ENCODE measurements at places on chromosomes 2 and 18. TPM values are rescaled to one million over a fixed set of nuclear protein-coding genes. Genes with fewer than 3 reads are reported as not detected.

Gene ASB18
- total RNA-seq: not detected

GRCh38 chr2:85061896-85062295 lies 71.3 kb upstream of the TCF7L1 start:
- peaks cover 35% of the 10 kb centered on the region for H3K4me1 ChIP-seq
- no peak overlapping the region for H3K27ac ChIP-seq
- peaks cover 22% of the 10 kb centered on the region for H3K27me3 ChIP-seq
- peaks cover 4% of the 10 kb centered on the region for H3K36me3 ChIP-seq

GRCh38 chr2:38578832-38579231 lies 23.9 kb downstream of the HNRNPLL start:
- no peak overlapping the region for H3K4me3 ChIP-seq
- H3K27ac ChIP-seq: no peak overlapping the region
- peaks cover 35% of the 10 kb centered on the region for H3K36me3 ChIP-seq
- DNase-seq: no peak
- H3K4me1 ChIP-seq: peaks cover 14% of the 10 kb centered on the region

DNA sequence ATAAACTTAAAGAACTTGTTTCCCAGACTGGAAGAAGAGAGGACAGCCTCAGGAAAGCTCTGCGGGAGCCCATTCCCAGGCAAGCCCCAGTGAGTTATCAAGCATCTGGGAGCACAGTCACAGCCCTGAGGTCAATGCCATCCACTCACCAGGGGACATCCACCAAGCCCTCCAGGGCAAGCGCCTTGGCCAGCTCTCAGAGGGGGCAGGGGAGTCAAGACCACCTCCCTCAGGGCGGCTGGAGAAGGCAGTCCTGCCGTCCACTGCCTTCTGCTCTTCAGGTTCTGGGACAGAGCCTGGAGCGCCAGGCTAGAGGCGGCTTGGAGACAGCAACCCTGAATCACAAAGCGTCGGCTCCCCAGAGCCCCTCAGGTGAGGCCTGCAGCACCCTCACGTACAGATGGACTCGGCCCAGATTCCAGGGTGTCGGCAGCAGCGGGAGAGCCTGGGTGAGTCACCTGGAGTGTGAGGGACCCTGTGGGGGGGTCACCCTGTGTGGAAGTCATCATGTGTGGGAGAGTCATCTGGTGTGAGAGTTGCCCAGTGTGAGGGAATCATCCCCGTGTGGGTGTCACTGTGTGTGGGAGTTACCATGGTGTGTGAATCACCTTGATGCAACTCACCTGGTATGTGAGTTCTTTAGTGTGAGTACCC lies 100.9 kb upstream of the TEX51 start:
- peak; percentile 80 for DNase-seq
- H3K27me3 ChIP-seq: peaks cover 19% of the 10 kb centered on the region
- H3K36me3 ChIP-seq: no peaks in the 10 kb centered on the region
- no peak overlapping the region for H3K4me3 ChIP-seq

GRCh38 chr2:67858886-67859285 lies 203.9 kb downstream of the C1D start:
- no peak for DNase-seq
- no peaks in the 10 kb centered on the region for H3K27me3 ChIP-seq
- no peak overlapping the region for H3K27ac ChIP-seq
- H3K36me3 ChIP-seq: no peaks in the 10 kb centered on the region

Gene LIMS3
- total RNA-seq: 3.1 TPM

DNA sequence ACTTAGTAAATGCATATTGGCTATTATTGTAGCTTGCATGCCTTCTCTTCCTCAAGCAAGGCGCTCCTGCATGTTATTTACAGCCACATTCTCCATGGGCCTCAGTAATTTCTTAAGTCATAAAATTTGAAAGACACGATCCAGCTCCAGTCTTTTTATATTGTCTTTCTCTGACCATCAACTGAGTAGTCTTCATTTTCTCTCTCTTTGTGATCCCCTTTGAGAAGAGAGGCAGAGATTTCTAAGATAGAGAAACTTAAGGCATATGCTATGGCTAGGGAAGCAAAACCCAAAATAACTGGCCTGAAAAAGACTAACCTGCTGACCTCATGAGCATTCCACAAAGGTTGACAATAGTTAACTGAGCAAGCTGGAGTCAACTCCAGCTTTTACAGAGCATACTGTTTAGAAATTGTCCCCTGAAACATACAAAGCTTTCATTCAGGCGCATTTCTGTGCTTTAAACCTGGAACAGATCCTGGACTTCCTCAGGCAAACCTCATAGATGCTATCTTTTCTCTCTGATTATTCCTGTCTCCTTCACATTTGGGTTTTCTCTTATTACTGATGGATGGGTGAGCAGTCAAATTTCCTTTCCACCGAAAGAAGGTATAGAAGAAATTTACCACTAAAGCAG lies 4.6 kb downstream of the DPP4 start:
- H3K27ac ChIP-seq: no peak overlapping the region
- peaks cover 17% of the 10 kb centered on the region for H3K27me3 ChIP-seq
- no peak for DNase-seq
- H3K36me3 ChIP-seq: no peaks in the 10 kb centered on the region
- H3K4me3 ChIP-seq: no peak overlapping the region

GRCh38 chr2:64122358-64122757 lies 21.9 kb downstream of the PELI1 start:
- peaks cover 6% of the 10 kb centered on the region for H3K4me1 ChIP-seq
- no peak overlapping the region for H3K4me3 ChIP-seq
- no peak for DNase-seq
- no peak overlapping the region for H3K27ac ChIP-seq
- H3K27me3 ChIP-seq: no peaks in the 10 kb centered on the region

- H3K36me3 ChIP-seq: no peaks in the 10 kb centered on the region
- H3K4me1 ChIP-seq: no peaks in the 10 kb centered on the region
- peaks cover 30% of the 10 kb centered on the region for H3K27me3 ChIP-seq
- no peak overlapping the region for H3K27ac ChIP-seq
- no peak overlapping the region for H3K4me3 ChIP-seq
Observed at GRCh38 chr2:67633212-67633856, 236.2 kb downstream of the ETAA1 start.

DNA sequence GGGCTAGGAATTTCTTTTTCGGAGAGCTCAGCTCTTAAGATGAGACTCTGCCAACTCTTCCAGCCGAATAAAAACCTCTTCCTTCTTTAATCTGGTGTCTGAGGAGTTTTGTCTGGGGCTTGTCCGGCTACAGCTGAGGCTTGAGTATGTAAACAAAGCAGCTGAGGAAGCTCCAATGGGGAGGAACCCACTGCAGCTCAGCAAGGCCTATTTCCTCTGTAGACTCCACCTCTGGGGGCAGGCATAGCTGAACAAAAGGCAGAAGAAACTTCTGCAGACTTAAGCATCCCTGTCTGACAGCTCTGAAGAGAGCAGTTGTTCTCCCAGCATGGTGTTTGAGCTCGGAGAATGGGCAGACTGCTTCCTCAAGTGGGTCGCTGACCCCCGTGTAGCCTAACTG lies 838.7 kb downstream of the CCDC85A start:
- H3K4me3 ChIP-seq: no peak overlapping the region
- no peak overlapping the region for H3K27ac ChIP-seq
- H3K27me3 ChIP-seq: no peaks in the 10 kb centered on the region
- DNase-seq: no peak

DNA sequence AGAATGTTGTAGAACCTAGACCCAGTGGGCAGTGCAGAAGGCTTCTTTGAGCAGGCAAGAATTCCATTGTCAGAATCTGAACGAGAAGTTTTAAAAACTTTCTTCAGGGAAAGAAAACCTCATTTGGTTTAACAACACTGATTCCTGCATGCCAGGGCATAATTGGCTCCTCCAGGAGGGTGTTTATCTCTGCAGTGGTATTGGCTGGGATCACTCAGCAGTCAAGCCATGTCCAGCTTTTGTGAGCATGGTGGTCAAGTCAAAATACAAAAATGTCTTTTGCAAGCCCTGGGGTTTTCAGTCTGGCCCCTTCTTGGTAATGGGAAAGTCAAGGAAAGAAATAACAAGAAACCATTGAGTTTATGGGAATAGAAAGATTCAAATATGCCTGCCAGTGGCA lies 28.3 kb downstream of the FHOD3 start:
- no peaks in the 10 kb centered on the region for H3K36me3 ChIP-seq
- H3K27ac ChIP-seq: no peak overlapping the region
- no peak overlapping the region for H3K4me3 ChIP-seq
- H3K27me3 ChIP-seq: peaks cover 12% of the 10 kb centered on the region
- no peaks in the 10 kb centered on the region for H3K4me1 ChIP-seq

Gene FTCDNL1
- 0.76 TPM for total RNA-seq

DNA sequence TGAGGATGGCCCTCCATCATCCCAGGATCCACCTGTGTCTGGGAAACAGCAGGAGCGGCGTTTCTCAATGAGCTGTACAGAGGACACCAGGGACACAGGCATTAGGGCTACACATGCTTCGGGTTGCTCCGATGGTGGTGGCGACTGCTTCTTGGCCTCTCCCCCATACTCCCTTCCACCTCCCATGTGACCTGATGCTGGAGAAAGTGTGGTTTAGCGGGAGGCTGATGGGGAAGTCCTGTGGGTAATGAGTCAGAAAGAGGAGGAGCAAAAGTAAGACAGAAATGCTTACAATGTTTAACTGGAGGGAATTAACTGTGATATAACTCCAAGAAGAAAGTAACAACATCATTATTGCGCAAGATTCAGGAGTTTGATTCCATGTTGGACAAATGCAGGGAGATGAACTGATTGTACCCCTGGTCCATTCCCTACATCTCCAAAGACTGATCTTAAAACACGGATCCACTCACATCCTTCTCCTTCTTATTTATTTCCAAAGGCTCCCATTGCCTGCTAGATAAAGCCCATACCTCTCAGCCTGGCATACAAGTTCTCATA lies 186.6 kb downstream of the NRP2 start:
- no peak for DNase-seq
- peaks cover 21% of the 10 kb centered on the region for H3K4me1 ChIP-seq
- H3K36me3 ChIP-seq: no peaks in the 10 kb centered on the region

Gene SLC25A12
- 18.7 TPM for total RNA-seq

Gene LIMS2
- 51.0 TPM for total RNA-seq

Gene GTF2A1L
- total RNA-seq: 1.9 TPM

Gene SCN9A
- total RNA-seq: 6.8 TPM

DNA sequence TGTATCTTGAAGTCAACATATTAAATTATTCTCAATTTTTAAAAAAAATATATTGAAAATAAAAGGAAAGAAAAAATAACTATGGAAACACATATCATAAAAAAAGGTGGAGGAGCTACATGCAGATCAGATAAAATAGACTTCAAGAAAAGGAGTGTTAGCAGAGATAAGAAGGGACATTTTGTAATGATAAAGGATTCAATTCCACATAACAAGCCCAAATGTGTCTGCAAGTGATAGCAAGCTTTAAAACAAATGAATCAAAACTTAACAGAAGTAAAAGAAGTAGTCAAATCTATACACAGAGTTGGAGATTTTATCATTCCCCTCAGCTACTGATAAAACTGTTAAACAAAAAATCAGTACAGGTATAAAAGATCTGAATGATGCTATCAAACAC lies 74.9 kb downstream of the TTC32 start:
- DNase-seq: no peak
- peaks cover 6% of the 10 kb centered on the region for H3K4me1 ChIP-seq
- no peak overlapping the region for H3K27ac ChIP-seq
- H3K4me3 ChIP-seq: no peak overlapping the region
- H3K27me3 ChIP-seq: peaks cover 15% of the 10 kb centered on the region

GRCh38 chr2:75894170-75894569 lies 183.5 kb upstream of the GCFC2 start:
- peaks cover 10% of the 10 kb centered on the region for H3K27me3 ChIP-seq
- no peak overlapping the region for H3K27ac ChIP-seq
- no peak for DNase-seq
- H3K4me3 ChIP-seq: no peak overlapping the region
- H3K36me3 ChIP-seq: no peaks in the 10 kb centered on the region

DNA sequence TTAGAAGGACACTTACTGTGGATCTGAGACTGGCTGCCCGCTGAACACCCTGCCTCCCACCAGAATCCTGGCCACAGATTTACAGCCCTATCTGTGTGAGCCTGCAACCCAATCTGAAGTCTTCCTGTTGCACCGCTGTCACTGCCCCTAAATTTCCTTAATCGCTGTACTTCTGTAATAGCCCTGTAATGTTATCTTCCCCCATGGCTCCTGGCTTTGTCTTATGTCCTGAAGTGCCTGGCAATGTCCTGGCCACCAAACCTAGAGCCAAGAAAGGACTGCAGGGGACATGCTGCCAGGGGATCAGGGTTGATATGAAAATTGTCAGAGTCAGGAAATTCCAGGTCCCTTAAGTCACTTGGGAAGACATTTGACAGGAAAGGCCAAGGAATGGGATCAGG lies 52.7 kb downstream of the FHOD3 start:
- H3K4me3 ChIP-seq: no peak overlapping the region
- H3K27ac ChIP-seq: peak overlapping the region; percentile 9
- no peak for DNase-seq
- peaks cover 3% of the 10 kb centered on the region for H3K27me3 ChIP-seq

Gene TGFBRAP1
- total RNA-seq: 21.2 TPM

DNA sequence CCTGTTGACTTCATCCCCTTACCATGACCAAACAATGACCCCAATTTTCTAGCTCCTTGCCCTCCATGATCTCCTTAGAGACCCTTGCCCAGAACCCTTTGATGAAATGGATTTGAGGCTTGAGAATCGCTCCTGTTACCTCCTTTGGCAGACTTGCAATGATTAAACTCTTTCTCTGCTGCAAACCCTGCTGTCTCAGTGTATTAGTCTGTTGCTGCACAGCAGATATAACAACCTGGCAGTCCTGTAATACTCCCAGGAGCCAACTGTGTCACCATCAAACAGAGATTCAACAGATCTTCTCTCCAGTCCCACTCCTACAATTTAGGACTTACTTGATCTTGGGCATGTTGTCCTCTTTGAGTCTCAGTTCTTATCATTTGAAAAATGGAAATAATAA lies 242.9 kb downstream of the HRH4 start:
- peaks cover 27% of the 10 kb centered on the region for H3K27me3 ChIP-seq
- no peaks in the 10 kb centered on the region for H3K36me3 ChIP-seq
- no peak for DNase-seq
- no peak overlapping the region for H3K4me3 ChIP-seq
- H3K27ac ChIP-seq: no peak overlapping the region
- H3K4me1 ChIP-seq: peaks cover 8% of the 10 kb centered on the region

DNA sequence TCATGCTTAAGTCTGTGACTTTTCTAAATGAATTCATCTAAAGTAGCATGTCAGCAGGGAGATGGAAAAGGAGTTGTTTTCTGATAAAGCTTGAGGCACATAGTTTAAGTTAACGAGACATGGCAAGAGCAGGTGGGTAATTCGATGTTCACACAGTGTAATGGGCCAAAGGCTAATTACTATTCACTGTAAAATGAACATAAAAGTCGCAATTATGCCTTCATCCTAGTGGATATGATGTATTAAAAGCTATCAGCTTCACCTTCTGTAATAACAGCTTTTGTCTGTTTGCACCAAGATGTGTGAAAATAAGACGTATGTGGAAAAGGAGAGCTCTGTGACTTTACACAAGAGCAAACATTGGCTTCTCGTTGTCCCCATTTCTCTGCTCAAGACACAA lies 94.2 kb upstream of the CDH20 start:
- no peaks in the 10 kb centered on the region for H3K4me1 ChIP-seq
- DNase-seq: no peak
- H3K4me3 ChIP-seq: no peak overlapping the region
- H3K36me3 ChIP-seq: no peaks in the 10 kb centered on the region

Gene L3MBTL4
- 0.59 TPM for total RNA-seq

Gene IMPA2
- total RNA-seq: 9.2 TPM

- no peaks in the 10 kb centered on the region for H3K36me3 ChIP-seq
- H3K27me3 ChIP-seq: no peaks in the 10 kb centered on the region
- H3K4me1 ChIP-seq: peaks cover 22% of the 10 kb centered on the region
- H3K27ac ChIP-seq: no peak overlapping the region
- H3K4me3 ChIP-seq: no peak overlapping the region
- no peak for DNase-seq
Observed at GRCh38 chr18:61748004-61748403, 144.8 kb downstream of the RNF152 start.
